ENCODE measurements at places on chromosomes 3 and 15. TPM values are rescaled to one million over a fixed set of nuclear protein-coding genes. Genes with fewer than 3 reads are reported as not detected.
A peak's percentile ranks its signal among the peaks of the same experiment; 100 is the strongest.

DNA sequence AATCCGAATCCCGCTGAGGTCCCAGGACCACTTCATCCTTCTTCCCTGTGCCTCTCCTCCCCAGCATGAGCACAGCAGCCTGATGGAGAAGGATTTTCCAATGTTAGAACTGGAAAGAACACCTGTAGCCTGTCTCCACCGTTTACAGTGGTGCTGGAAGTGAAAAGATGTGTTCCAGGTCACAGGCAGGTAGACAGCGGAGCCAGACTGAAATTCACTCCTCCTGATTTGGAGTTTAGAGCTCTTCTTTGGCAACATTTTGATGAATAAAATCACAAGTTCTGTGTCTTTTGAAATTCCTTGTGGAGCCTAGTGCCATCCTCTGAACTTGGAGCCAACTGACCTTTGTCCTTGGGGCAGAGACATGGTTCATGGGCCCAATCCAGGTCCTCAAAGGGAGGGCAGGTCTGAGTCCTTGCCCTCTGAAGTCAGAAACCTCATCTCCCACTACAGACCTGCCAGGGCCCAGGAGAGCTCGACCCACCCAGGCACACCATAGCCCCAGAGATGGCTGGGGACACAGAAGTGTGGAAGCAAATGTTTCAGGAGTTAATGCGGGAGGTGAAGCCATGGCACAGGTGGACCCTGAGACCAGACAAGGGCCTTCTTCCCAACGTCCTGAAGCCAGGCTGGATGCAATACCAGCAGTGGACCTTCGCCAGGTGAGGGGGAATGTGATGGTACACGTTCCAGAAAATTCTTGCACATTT, at the start of gene RTP3:
Gene RTP3, plus strand, starts transcription at position 421 of the 710 bp plus-strand sequence. Its CDS starts 87 bp downstream, at position 508.
- no peaks in the 10 kb centered on the region for H3K36me3 ChIP-seq
- H3K27me3 ChIP-seq: no peaks in the 10 kb centered on the region
- peaks cover 15% of the 10 kb centered on the region for H3K4me1 ChIP-seq
- no peak within 1 kb of the TSS for H3K27ac ChIP-seq
- H3K4me3 ChIP-seq: no peak within 1 kb of the TSS
- DNase-seq: no peak

- no peaks in the 10 kb centered on the region for H3K27me3 ChIP-seq
- peaks cover 11% of the 10 kb centered on the region for H3K4me1 ChIP-seq
- H3K4me3 ChIP-seq: no peak overlapping the region
- H3K27ac ChIP-seq: no peak overlapping the region
- peak; percentile 39 for DNase-seq
Observed at GRCh38 chr3:111917300-111917699, 58.2 kb downstream of the PHLDB2 start.

Gene CYP19A1
- not detected for total RNA-seq

GRCh38 chr15:41819455-41820050, 8.3 kb upstream of the JMJD7 start:
- no peaks in the 10 kb centered on the region for H3K4me1 ChIP-seq
- H3K27me3 ChIP-seq: no peaks in the 10 kb centered on the region
- no peak for DNase-seq

DNA sequence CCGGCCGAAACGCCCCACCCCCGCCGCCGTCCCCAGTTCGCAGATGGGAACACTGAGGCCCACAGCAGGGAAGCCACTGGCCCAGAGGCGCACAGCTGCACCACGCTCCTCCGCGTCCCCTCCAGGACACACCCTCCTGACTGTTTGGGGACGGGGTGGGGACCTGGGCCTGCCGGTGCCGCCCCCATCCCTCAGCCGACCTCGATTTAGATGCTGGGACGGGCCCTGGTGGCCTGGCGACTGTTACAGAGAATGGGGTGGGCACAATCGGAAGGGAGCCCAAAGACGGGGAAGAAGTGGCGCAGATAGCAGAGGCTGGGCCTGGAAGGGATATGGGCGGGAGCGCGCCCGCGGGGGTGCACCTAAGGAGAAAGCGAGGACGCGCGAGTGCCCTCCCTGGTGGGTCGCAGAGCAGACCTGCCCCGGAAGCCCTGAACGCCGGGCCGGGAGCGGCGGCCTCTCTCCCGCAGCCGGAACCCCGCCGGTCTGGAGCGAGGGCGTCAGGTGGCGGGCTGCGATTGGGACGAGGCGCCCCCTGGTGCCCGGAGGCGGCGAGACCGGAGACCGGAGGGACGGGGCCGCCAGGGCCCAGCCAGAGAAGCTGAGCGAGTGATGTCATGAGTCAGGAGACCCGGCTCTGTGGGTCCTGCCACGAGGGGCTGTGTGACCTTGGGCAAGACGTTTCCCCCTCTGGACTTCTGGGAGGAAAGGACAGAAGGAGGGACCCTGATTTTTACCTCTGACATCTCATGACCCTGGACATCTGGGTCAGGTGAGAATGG, 78.4 kb downstream of the IQSEC1 start:
- H3K27me3 ChIP-seq: no peaks in the 10 kb centered on the region
- H3K36me3 ChIP-seq: no peaks in the 10 kb centered on the region
- H3K4me1 ChIP-seq: no peaks in the 10 kb centered on the region
- DNase-seq: peak; percentile 77
- H3K4me3 ChIP-seq: peak overlapping the region; percentile 90

DNA sequence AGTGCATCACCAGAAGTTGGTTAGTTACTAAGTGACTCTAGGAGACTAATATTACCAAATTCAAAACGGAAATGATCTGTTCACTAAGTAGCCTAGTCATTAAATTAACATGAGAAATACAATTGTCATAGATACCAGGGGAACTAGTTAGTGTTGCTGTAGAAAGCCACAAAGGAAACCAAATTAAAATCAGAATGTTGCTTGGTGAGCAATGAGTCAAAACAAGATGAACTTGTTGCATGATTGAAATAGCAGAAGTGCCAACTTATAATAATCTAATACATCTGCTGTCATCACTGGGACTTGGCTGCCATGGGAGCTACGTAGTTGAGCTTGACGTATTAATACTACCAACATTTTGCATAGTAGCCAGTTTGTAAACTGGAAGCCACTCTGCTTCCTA, 458.1 kb downstream of the DIPK2A start:
- H3K27me3 ChIP-seq: peaks cover 12% of the 10 kb centered on the region
- no peak overlapping the region for H3K27ac ChIP-seq
- DNase-seq: no peak
- H3K4me1 ChIP-seq: no peaks in the 10 kb centered on the region

DNA sequence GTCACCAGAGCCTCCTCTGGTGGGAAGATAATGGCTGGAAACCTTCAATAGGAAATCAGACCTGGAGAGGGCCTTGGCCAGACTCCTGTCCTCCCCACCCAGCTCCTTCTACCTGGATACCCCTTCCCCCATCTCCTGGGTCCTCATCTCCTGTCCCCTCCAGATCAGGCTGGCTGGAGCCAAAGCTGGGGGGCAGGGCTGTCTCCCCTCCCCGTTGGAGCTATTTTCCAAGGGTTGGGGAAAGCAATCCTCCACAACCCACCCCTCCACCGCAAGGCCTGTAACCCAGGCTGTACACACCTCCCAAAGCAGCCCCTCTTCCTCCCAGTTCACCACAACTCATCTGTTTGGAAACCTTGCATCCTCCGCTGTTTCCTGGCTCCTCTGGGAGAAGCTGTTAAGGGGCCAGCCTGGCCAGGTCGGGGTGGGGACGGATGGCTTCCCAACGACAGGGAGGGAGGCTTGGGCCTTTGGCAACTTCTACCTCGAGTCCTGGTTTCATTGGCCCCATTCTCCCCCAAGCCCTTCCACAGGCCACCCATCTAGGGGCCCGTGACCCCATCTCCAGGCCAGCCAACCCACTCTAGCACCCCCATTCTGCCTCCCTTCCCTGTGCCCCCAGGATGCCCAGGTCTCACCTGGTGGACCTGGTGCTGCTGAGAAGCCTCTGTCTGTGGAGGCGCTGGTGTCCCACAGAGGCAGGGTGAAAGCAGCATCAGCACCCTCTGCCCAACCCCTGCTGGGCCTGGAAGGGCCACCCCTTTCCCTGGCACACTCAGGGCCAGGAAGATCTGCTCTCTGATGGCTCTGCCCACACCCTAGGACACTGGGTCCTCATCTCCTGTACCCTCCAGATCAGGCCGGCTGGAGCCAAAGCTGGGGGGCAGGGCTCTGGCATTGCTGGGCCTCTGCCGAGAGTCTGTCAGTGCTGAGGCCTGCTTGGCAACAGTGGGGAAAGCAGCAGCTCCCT, 22.1 kb upstream of the GOLGA6C start:
- no peaks in the 10 kb centered on the region for H3K4me1 ChIP-seq
- no peak overlapping the region for H3K4me3 ChIP-seq
- peaks cover 61% of the 10 kb centered on the region for H3K27me3 ChIP-seq
- no peak overlapping the region for H3K27ac ChIP-seq

- no peak for DNase-seq
- no peaks in the 10 kb centered on the region for H3K27me3 ChIP-seq
- H3K36me3 ChIP-seq: peaks cover 8% of the 10 kb centered on the region
- H3K4me1 ChIP-seq: peaks cover 9% of the 10 kb centered on the region
- H3K4me3 ChIP-seq: no peak overlapping the region
Observed at GRCh38 chr3:61657689-61658088, 96.3 kb downstream of the PTPRG start.

Gene REC114
- not detected for total RNA-seq

Gene SRGAP3
- 19.8 TPM for total RNA-seq
